ENCODE measurements at places on chromosomes 5 and 9. TPM values are rescaled to one million over a fixed set of nuclear protein-coding genes. Genes with fewer than 3 reads are reported as not detected.
A peak's percentile ranks its signal among the peaks of the same experiment; 100 is the strongest.

CNTFR gene
- not detected for total RNA-seq

NR5A1 gene
- total RNA-seq, result not detected

PCDHB3 gene
- total RNA-seq, result not detected

ZDHHC21 gene
- 12.8 TPM for total RNA-seq

KCTD16 gene
- total RNA-seq, result not detected

CARD6 gene
- 11.2 TPM for total RNA-seq

SHOC1 gene
- not detected for total RNA-seq

FBP1 gene
- 4.9 TPM for total RNA-seq

AMBP gene
- not detected for total RNA-seq

CEL gene
- 2.1 TPM for total RNA-seq

LRRC19 gene
- not detected for total RNA-seq

DNA sequence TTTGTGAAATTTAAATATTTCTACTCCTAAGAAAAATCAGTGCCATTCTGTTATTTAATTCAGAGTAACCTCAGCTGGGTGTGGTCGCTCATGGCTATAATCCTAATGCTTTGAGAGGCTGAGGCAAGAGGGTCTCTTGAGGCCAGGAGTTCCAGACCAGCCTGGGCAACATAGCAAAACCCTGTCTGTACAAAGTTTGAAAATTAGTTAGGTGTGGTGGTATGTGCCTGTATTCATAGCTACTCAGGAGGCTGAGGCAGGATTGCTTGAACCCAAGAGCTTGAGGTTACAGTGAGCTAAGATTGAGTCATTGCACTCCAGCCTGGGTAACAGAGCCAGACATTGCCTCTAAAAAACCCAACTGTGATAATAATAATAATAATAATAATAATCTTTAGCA lies 44.8 kb upstream of the CNTLN start:
- no peak for DNase-seq

GRCh38 chr5:58755397-58755796 lies 172.5 kb downstream of the RAB3C start:
- no peak for DNase-seq

- no peak for DNase-seq
These were observed 219.9 kb downstream of the NXNL2 start for GRCh38 chr9:88754886-88755285.

DNA sequence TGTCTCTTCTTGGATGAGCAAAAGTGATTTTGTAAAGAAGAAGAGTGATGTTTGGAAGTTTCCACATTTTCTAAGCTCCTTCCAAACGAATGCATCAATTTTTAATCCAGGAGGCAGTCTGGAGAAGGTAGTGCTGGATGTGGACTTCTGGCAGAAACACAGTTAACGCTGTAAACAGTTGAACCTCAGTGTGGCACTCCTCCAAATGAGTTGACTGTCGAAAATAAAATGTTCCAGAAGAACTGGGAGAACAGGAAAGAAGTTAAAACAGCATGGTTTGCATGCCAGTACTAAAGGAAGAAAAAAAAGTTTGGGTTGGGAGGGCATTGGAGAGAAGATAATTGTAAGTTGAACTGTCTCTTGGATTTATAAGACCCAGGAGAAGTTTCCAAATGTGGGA lies 6.5 kb downstream of the ZNF462 start:
- DNase-seq, result no peak

DNA sequence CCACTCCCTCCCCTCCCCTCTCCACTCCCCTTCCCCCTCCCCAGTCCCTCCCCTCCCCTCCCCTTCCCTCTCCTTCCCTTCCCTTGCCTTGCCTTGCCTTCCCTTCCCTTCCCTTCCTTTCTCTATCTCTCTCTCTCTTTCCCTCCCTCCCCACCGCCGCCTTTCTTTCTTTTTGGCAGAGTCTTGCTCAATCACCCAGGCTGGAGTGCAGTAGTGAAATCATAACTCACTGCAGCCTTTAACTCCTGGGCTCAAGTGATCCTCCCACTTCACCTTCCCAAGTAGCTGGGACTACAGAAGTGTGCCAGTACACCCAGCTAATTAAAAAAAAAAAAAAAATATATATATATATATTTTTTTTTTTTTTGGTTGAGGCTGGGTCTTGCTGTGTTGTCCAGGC lies 45.5 kb downstream of the IL31RA start:
- no peak for DNase-seq

DNA sequence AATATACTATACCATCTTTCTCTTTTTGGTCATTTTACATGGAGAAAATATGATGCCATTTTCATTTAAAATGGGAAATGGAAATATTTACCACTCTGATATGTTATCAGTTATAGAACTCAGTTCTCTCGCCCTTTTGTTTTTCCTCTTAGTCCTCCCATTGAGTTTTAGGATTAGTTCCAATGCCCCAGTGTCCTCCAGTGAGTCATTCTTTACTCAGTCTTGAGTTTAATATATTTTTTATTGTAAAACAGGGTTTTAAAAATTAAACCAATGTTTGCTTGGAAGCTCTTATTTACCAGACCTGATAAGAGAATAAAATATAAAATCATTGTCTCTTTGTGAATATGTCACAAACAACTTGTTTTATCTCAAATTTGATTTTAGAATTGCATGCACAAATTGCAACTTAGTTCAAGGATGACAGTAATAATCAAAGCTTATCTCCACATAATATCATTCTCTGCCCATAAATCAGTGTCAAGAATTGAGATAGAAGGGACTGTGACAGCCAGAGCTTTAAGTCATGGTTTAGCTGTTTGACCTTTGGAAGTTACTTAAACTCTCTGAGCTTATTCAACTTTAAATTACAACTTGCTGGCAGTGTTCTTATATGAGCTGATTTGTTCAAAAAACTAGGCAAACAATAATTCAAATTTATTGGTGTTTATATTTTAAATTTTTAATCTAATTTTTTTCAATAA lies 166.4 kb downstream of the PAM start:
- no peak for DNase-seq

DNA sequence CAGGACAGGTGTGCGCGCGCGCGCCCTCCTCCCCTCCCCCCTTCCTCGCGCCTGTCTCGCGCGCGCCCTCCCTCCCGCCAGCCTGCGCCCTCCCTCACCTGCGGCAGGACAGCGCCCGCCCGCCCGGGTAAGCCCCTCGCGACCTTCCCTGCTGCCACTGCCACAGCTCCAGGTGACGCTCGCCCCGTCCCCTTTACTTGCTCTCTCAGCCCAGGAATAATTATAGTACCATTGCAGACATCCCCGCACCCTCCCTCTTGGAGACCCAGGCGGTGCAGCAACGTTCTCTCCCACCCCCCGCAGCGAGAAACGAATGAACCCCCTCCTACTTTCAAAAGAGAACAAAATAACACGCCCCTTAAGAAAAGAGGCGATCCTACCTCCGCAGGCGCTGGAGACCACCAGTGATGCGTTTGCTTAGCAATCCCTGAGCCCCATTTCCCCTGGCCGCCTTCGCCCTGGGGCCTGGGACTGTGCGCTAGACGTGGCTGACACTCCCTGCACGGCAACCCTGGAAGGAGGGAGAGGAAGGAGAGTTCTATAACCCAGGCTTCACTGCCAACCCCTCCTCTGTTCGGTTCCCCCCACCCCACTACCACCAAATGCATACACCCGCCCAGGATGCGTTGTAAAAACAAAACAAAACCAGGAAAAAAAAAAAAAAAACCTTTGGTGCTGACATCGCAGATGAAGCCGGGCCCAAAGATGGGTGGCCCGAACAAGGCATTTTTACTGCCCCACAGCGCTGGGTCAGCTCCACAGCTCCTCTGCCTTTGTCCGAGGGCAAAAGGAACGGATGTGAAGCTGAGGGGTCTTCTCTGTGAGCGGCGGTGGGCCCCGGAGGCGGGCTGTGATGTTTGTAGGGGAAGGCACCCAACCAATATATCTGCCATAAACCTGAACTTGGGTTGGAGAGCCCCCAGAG lies 5.6 kb upstream of the PURA start:
- DNase-seq, result no peak

DNA sequence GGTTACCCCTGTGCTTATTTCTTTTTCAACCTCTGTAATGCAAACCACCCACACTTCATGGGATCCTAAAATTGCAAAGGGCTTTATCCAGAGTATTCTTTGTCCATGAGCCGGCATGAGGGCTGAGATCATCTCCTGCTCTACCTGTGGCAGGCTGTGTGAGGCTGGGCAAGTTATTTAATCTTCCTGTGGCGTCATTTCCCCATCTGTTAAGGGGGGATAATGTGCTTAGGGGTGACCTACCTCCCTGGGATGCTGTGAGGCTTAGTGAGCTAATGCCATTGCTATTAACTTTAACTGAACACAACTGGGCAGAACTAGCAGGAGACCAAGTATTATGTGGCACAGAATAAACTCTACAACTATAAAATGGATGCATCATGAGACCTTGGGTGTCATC lies 17.0 kb downstream of the FRMPD1 start:
- DNase-seq, result no peak

- DNase-seq, result peak; percentile 64
These were observed 55.4 kb upstream of the RNF130 start for GRCh38 chr5:180126716-180127681.

DNA sequence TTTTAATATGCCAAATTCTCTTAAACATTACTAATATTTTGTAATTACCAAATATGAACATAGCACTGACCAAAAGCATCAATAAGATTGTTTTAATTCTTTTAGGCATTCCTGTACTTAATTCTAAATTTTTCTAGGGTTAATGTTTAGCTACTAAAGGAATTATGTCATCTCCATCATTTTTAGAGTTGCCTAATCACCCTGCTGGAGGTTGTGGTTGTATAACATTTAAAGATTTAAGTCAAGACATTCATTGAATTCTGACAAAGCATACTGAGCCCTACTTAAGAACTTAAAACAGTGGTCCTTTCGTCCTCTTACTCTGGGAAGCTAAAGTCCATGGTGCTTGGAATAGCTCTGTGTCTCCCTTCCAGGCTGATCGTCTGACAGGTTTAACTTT lies 28.1 kb upstream of the DAB2 start:
- no peak for DNase-seq

- no peak for DNase-seq
These were observed 20.8 kb downstream of the SNCAIP start for GRCh38 chr5:122332599-122333555.

GRCh38 chr5:71014176-71014575 lies 11.0 kb downstream of the NAIP start:
- no peak for DNase-seq

DNA sequence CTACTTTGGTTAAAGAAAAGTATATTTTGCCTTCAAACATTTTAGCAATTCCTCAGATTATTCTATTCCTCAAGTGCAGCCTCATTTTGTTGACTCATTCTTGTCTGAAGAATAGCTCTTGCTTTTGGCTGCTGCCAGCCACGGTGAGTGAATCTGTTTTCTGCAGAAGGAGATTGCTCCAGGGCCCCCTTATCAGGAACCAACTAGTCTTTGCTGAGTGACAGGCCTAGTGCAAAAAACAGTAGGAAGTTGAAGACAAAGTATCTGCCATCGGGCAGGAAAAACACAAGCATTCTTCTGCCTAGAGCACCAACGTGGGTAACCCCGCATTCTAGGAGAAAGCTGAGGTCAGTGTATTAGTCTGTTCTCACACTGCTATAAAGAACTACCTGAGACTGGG lies 42.3 kb downstream of the ZNF883 start:
- DNase-seq, result no peak

DNA sequence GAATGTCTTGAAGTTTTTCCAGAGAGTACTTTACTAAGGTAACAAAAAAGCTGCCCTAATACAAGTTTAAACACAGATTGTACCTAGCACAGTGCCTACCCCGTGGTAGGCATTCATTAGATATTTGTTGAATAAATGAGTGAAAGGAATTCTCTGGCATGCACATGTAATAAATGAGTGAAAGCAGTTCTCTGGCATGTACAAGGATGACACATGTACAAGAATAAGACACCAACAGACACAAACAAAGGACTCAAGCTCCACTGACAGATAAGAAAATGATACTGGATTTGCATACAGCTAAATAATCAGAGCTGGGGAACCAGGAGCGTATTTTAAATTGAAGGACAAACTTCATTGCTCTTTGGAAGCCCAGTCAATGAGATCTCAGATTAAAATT lies 535.8 kb downstream of the EFNA5 start:
- DNase-seq, result no peak

GRCh38 chr9:137606005-137606621 lies 627 bp downstream of the ARRDC1 start:
- no peak for DNase-seq

DNA sequence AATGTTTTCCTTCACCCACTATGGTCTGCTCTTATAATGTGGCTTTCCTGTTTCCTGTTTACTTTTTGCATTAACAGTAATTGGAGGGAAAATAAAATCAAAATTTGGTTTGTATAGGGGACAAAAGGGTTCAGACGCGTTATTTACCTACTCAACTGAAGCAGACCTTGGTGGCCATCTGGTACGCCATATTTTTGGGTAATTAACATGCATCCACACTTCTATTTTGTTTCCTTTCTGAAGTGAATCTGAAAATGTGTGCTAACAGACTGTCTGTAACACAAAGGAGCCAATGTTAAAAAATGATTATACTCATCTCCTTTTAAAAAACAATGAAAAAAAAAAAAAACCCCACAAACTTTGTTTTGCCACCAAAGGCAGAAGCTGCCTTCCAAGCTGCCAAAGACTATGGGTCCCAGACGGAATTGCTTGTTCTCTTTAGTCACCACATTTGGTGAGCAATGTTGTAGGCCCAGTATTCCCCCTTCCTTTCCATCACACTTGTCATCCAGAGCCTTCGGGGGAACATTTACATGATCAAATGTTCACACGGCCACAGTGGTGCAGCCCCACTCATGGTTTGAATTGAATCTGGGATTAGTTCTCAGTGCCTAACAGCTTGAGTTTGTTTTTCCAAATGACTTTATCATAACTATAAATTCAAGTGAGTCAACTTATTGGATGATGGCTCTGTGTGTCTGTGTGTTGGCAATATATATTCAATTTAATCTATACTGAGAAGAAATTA lies 323.7 kb upstream of the CD180 start:
- DNase-seq, result no peak

DNA sequence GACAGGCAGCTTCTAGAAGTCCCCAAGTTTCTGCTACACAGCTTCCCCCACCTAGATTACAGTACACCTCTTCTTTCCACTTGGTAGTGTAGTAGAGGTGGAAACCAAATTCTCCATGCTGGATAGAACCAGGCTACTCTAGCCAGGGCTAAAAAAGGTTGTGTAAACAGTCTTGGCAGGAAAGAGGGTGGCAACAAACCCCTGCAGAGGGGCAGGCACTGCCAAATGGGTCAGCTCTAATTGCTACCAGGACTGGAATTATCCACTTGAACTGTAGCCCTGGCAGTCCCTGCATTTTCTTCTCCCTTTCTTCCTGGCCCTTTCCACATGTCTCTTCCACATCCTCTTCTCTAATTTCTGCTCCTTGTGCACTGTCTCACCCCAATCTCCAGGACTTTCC lies 24.8 kb downstream of the RANBP3L start:
- no peak for DNase-seq

GRCh38 chr5:122300374-122300773 lies 11.7 kb upstream of the SNCAIP start:
- no peak for DNase-seq

DNA sequence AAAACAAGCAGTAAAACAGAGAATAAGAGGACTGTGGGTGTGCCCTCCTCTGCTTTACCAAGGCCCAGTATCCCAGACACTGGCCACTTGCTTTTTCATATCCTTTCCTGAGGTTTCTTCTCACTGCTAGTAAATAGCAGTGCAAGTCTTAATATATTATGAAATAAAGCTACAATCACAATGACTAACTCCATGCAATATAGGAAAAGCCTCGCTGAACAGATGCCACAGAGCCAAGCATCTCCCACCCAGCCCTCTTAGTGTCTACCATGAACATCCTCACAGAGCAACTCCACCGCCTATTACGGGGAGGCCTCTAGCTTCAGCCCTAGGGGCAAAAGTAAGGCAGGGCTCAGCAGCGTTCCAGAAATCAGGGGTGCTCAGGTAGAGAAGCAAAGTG lies 130.7 kb upstream of the LHFPL2 start:
- no peak for DNase-seq

- no peak for DNase-seq
These were observed 338.2 kb upstream of the TARS1 start for GRCh38 chr5:33102551-33102950.
